ENCODE measurements at places on chromosomes 3 and 15. TPM values are rescaled to one million over a fixed set of nuclear protein-coding genes. Genes with fewer than 3 reads are reported as not detected.

FAH gene
- 57.6 TPM for polyA plus RNA-seq

CHRD gene
- 3.7 TPM for polyA plus RNA-seq

CLDN16 gene
- polyA plus RNA-seq: 0.15 TPM

TRAK1 gene
- polyA plus RNA-seq: 36.2 TPM

LCTL gene
- polyA plus RNA-seq: 0.34 TPM

P2RY14 gene
- 2.8 TPM for polyA plus RNA-seq

TRH gene
- polyA plus RNA-seq: 0.16 TPM

DGKG gene
- 4.8 TPM for polyA plus RNA-seq

COL6A5 gene
- 2.2 TPM for polyA plus RNA-seq

FETUB gene
- polyA plus RNA-seq: not detected

PFN2 gene
- 124 TPM for polyA plus RNA-seq

Measured in large intestine (tissue), 12 donors.